ENCODE measurements at places on chromosomes 1 and 21.

DNA sequence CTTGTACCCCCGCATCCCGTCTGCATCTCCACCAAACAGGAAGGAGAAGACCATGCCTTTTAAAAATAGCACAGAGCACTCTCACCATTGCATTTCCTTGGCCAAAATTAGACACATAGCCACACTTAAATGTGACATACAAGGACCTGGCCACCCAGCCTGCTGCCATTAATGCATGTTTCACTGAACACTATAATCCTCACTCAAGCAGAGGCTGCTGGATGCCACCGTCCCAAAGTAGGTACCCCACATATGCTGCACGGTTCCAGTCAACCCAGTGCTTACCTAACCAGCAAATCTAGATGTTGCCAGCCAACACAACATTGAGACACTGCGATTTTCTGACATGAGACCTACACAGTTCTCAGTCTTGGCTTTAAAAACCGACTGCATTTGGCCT, 107.7 kb downstream of the ADSS2 start:
- no peak for DNase-seq

DNA sequence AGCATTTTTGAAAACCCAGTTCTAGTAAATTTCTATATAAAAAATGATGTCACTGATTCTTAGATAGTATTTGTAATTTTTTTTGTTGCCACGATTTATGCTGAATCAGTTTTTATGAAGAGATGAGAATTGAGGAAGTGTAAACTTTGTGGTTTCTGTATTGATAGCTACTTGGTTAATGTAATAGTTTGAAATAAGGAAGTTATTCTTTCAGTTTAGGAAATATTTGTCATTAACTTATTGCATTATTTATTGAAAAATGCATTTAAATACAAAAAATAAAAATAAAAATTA, 97.8 kb downstream of the ZFYVE9 start:
- peak; percentile 58 for DNase-seq

DNA sequence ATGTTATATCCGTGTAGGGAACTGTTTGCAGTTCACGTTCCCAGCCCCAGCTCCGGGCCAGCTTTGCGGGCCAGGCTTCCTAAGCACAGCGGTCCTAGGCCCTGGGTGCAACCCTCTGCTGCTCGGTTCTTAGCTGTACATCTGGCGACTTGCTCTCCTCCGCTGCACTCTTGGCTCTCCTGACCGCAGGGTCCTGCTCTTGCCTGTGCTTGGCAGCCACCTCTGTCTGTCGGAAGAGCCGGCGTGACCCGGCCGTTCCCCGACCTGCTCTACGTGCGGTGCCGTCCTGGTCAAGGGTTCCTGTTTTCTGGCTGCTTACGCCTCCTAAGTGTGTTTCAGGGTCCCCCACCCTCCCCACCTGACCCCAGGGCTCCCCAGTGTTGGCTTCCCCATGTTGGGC, 36.7 kb downstream of the FAAP20 start:
- no peak for DNase-seq

DNA sequence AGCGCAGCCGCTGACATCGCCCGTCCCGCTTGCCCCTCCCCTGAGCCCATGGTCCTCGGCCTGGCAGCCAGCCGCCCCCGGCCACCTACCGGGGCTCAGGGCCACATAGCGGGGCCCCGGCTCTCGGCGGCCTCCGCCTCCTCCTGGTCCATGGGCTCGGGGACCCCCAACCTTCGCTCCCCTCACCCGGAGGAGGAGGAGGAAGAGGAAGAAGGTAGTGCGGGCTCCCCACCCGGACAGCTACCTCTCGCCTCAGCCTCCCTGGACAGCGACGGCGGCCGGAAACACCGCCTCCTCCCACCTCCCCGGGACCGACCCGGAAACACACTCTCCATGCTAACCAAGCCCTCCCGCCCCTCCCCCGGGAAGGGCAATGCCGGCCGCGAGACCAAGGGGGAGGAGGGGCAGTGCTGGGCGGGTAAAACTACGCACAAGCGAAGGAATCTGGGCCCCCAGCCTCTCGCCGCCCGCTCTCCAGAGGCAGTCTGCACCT, at the start of gene KIAA0319L:
Gene KIAA0319L, minus strand, starts transcription at position 286 of the 493 bp plus-strand sequence. CDS start 2,912 bp downstream, outside the sequence.
- DNase-seq: no peak

DNA sequence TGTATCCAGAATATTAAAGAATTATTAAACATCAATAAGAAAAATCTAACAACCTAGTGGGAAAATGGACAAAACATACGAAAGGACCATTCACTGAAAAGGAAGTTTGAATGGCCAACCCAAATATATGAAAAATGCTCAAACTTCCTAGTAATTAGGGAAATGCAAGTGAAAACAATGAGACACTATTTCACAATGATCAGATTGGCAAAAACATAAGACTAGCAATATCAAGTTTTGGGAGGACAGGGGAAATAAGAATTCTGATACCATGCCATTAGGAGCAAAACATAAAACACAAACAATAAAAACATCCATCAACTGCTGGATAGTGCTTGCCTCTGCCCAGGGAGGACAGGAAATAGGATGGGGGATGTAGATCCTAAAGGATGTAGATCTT, 14.3 kb downstream of the XCL2 start:
- no peak for DNase-seq

- DNase-seq: no peak
Observed at GRCh38 chr1:1561801-1562470, 12.7 kb downstream of the SSU72 start.

- no peak for DNase-seq
Observed at GRCh38 chr1:193927550-193927949, 741.1 kb upstream of the B3GALT2 start.

DNA sequence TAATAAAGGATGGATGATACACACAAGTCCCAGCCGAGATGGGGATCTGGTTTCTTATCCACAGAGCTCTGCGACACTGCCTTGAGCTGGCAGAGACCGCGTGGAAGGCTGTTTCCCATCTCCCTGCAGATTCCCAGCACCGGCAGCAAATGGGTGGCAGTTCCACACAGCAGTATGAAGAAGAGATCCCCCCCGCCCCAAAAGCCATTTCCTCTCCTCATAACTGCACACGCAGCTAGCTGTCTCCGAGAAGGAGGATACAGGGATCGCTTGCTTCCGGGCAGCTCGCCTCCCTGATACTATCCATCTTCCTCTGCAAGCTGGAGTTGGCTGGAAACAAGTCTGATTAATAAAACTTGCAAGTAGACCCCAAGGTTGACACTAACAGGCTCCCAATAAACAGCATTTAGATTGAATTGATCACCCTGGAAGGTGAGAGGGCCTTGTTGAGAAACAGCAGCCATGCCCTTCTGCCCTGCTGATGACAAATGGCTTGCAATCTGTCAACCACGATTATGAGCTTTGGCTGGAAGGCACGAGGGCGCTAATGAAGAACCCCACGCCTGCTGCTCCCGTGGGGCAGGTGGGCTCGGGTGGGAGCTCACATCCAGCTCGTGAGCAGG, 642.3 kb downstream of the AJAP1 start:
- no peak for DNase-seq

- DNase-seq: no peak
Observed at GRCh38 chr1:56551691-56552090, 27.7 kb downstream of the PLPP3 start.

DNA sequence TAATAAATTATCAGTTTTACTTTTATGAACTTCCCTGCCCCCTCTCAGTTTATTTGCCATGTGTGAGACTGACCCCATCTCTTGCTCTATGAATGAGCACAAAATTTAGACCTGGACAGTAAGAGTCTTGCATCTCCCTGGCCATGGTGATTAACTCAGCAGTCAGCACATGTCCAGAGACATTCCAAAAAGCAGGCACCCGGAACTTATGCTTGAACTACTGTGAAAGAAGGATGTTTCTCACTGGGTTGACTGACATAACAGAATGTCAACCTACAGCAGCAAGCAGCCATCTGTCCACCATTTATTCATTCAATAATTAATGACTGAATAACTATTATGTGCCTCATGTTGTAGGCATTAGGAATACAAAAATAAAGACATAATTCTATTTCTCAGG, 11.3 kb upstream of the SEC16B start:
- DNase-seq: no peak

GRCh38 chr21:25964015-25964414, 206.6 kb downstream of the APP start:
- no peak for DNase-seq

DNA sequence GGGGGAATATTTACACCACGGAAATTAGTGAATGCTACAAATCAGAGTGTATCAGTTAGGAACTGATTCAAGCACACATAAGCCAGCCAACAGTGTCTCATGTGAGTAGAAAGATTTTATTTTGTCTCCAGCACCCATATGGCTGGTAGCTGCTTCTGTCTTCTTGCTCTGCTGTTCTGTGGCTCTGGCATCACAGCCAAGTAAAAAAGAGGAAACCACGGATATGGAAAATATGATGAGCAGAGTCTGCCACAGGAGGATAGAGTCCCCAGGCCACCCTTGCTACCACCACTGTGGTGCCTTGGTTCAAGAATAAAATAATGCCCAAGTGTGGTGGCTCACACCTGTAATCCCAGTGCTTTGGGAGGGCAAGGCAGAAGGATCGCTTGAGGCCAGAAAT, 53.6 kb upstream of the SPOCD1 start:
- DNase-seq: no peak

GRCh38 chr1:3459051-3459908, 4.8 kb downstream of the ARHGEF16 start:
- DNase-seq: no peak

- no peak for DNase-seq
Observed at GRCh38 chr1:46401964-46402626, 8.0 kb downstream of the FAAH start.

GRCh38 chr1:56278061-56278460, 301.3 kb downstream of the PLPP3 start:
- DNase-seq: no peak

GRCh38 chr1:216410026-216410425, 13.2 kb downstream of the USH2A start:
- no peak for DNase-seq

- DNase-seq: no peak
Observed at GRCh38 chr1:161779393-161779792, 13.3 kb downstream of the ATF6 start.

GRCh38 chr1:51649593-51650091, 32.8 kb downstream of the OSBPL9 start:
- no peak for DNase-seq

DNA sequence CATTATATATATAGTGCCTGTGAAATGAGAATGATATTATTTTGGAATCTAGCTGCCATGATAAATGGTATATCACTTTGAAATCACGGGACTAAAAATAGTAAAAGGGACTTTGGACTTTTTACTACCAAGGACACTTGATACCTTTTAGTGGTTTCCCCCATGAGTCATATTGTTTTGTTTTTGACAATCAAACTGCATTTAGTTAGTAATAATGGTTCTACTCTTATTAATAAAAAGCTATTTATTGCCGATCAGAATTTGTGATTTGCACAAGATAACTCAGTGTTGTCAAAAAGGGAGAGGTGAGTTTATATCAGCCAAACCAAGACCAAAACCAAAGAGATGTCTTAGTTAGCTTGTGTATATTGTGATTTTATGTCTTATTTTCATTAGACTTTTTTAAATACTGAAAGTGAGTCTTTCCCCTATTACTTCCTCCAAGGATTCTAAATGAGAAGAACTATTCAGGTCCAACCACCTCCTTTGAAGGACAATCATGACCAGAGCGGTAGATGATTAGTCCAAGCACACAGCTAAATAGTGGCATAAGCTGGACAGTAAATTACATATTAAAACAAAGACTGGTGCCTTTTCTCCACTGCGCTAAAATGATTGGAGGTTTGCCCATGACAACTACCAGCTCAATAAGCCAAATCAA, 281.7 kb upstream of the ESRRG start:
- no peak for DNase-seq

DNA sequence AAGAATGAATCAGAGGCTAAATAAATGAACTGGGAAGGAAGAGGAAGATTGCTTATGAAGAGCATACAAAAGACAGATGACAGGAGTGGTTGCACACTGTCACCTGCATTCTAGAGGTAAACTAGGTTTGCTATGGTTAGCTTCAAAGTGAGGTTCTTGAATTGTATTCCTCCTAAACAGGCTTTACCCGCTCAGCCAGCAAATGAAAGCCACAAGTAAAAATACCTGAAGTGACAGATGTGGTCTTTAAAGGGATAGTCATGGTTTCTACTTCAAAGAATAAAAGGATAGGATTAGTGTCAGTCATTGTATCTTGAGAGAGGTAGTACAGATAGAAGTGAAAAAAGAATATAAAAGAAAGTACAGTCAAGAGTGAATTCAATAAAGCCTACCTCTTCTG, 32.4 kb upstream of the PRDX6 start:
- DNase-seq: no peak

DNA sequence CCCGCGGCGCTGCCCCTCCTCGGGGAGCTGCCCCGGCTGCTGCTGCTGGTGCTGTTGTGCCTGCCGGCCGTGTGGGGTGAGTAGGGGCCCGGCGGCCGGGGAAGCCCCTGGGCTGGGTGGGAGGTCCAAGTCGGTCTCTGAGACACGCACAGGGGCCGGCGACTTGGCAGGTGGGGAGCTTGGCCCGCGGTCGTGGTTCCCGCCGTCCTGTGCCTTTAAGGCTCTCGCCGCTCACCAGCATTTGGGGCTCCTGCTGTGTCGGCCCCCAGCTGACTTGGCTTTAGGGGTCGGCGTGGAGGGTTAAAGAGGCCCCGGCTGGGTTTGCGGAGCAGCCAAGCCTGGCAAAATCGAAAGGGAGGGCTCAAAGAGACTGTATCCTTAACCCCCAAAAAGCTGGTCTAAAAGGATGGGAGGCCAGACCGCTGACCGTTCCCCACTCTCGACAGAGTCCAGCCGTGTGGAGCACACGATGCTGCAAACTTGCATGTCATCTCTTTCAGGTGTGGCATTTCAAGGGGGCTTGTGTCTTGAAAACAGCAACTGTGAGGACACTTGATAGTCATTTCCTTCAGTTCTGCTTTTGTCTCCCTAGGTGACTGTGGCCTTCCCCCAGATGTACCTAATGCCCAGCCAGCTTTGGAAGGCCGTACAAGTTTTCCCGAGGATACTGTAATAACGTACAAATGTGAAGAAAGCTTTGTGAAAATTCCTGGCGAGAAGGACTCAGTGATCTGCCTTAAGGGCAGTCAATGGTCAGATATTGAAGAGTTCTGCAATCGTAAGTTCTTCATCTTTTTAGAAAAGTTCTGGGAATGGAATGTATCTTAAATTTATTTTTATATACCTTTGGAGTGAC, 540 bp downstream of the CD55 start:
- DNase-seq: peak; percentile 70

GRCh38 chr1:57599236-57599994, 175.6 kb upstream of the DAB1 start:
- DNase-seq: no peak

DNA sequence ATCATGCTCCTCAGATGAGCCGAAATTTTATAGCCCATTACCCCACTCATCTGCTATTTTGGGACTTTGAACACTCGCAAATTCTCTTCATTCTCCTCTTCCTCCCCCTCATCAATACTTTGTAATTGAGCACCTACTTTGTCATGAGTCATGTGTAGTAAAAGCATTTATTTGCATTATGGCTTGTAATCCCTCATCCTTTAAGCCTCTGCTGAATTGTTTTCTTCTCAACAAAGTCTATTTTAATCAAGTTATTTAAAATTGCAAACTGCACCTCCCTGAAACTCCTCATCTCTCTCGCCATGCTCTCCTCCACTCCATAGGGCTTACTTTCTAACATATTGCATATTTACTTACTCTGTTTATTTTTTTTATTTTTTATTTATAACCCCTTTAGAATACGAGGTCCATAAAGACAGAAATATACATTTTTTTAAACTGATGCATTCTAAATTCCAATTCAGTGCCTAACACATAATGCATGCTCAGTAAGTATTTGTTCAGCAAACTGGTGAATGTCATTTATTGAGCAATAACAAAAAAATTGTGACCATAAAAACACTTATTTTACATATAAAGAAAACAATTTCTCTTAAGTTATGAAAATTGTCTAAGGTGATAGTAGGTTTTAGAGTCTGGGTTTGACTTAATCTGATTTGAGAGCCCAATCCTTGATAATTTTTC, 161.7 kb downstream of the FASLG start:
- DNase-seq: no peak

GRCh38 chr1:145978471-145978853, 14.0 kb downstream of the POLR3GL start:
- no peak for DNase-seq

All from B cell (primary cell).